ENCODE measurements at places on chromosomes 3 and 15.

- DNase-seq, result no peak
Observed at GRCh38 chr15:61327019-61327631, 98.0 kb upstream of the RORA start.

- no peak for DNase-seq
Observed at GRCh38 chr3:156725682-156726081, 51.3 kb downstream of the TIPARP start.

GRCh38 chr15:95296643-95297042 lies 1033.9 kb upstream of the NR2F2 start:
- DNase-seq, result no peak

DNA sequence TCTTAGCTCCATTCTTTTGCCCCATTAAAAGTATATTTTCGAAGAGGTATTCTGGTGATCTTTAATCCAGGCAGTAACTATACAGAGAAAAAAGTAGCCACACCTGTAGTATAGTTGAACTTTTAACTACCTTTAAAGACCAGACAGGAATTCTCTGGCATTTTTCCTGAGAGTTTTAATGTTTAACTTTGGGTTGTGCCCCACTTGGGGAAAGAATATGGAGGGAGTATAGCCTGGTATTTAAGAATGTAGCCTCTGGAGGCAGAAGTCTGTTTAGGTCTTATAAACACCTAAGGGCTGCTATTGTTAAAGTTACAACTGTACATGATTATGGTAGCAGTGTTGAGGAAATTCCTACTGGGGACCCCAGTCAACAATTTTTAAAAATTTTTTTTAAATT lies 19.3 kb downstream of the C3orf85 start:
- no peak for DNase-seq

- DNase-seq, result no peak
Observed at GRCh38 chr3:135181408-135181807, 386.3 kb downstream of the EPHB1 start.

GRCh38 chr3:106190296-106190695 lies 321.5 kb upstream of the CBLB start:
- no peak for DNase-seq

GRCh38 chr3:153897842-153898241 lies 223.3 kb upstream of the ARHGEF26 start:
- no peak for DNase-seq

GRCh38 chr3:133443649-133444422 lies 44.0 kb downstream of the BFSP2 start:
- no peak for DNase-seq

DNA sequence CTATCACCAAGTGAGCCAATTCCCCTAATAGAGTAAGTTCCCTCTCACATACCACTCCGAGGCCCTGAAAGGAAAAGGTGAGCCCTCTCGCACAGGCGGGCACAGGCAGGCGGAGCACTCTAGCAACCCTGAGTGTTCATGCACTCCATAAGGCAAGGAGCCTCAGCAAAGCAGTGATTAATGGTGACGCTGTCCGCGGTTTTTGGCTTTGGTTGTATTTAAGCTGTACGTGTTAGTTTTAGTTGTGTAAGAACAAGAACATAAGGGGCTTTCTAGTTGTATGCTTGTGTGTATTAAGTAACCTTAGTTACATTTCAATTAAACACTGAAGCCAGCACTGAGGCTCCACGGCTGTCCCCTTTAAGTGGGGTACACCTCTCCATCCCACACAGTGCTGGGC lies 33.1 kb downstream of the KLHL25 start:
- DNase-seq, result no peak

DNA sequence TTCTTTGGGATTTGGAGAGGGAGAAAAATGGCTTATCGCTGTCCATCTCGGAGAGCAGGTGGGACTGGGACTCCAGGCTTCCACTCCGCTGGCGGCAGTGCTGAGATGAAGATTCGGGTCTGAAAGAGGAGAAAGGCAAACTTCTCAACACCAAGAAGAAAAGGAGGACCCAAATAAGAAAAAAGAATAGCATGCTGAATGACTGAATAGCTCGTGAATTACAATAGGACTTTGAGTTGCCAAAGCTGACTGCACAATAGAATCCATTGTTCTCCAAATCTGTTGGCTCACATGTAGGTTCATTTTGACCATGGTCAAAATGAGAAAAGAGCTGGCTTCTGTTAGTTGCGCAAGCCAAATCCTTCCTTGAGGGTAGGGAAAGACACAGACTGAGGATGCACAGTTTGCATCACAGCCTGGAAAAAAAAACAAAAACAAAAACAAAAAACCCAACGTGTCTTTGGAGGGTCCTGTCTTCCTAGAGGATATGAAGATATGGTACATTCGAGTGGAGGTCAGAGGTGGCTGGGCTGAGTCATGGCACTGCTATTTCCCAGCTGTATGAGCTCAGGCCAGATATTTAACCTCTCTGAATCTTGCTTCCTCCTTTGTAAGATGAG lies 59.3 kb upstream of the LMOD3 start:
- no peak for DNase-seq

DNA sequence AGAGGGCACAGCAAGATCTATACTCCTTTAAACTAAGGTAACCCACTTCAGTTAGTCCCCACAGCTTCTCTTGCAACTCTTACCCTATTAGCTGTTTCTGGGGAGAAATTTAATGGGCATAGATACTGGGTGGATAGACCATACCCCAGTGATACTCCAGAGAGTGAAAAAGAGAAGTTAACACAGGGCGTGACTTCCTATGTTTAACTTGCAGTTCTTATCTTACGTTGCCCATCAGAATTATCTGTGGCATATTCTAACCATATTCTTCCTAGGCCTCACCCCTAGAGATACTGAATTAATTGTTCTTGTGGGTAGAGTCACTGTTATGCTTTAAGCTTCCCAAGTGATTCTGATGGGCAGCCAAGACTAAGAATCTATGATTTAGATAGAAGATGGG lies 485.4 kb upstream of the TPRG1 start:
- DNase-seq, result no peak

DNA sequence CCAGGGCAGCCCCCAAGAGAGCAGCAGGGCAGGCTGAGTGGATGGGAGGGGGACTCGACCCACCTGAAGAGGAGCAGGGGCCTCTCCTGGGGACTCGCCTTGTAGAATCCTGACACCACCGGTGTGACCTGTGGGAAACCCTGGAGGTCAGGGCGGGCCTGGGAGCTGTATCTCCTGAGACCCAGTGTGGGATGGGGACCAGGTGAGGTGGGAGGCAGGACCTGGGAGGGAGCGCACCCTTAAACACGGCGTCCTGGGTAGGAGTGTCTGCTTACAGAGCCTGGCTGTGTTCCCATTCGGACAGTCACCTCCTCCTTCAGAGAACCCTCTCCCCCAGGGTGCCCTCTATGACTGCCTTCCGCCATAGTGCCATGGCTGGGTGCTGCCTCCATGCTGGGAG lies 27.1 kb downstream of the C15orf39 start:
- DNase-seq, result no peak

DNA sequence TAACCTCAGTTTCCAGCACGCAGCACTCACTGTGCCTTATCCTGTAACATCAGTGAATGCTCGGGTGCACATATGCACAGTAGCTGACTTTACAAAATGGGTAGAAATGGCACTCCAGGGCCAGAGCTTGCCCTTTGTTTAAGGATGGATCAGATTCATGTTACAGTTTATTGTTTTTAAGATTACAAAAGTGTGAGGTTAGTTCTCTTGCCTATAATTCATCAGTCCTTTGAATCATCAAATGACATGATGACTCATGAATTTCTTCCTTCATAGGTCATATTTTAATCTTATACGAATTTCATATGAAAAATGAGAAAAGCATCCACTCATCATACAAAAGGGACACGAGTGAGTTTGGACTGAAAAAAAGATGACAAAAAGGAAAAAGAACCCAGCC lies 545.3 kb downstream of the GBE1 start:
- DNase-seq, result no peak

DNA sequence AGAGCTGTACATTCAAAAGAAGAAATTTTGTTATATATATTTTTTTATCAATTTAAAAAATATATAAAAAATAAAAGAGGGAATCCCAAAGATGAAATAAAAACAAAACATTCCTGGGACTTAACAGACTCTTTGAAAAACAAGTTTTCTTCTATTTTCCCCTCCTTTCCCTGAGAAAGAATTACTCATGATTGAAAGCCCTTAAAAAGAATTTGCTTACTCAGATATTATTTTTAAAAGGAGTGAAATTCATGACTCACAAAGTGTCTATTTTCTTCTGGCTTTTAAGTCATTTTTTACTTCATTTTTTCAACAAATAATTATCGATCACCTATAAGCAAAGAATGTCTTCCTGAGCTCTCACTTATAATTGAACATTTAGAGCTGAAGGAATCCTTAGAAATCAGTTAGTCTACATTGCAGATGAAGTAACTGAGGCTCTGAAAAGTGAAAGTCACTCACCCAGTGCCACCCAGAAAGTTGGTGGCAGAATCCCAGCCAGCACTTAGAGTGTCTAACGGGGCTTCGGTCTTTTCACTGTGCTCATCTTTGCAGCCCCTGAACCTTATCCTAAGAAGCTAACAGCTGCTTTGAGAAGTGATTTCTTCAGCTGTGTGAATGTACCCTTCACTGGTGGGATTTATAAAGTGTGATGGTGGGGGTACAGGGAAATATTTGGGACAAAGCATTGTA lies 42.5 kb upstream of the NUDT16 start:
- no peak for DNase-seq

- no peak for DNase-seq
Observed at GRCh38 chr15:43082509-43082908, 23.3 kb downstream of the UBR1 start.

GRCh38 chr15:96535148-96535547 lies 204.6 kb downstream of the NR2F2 start:
- no peak for DNase-seq

- no peak for DNase-seq
Observed at GRCh38 chr3:109784852-109785631, 447.7 kb upstream of the DPPA4 start.

DNA sequence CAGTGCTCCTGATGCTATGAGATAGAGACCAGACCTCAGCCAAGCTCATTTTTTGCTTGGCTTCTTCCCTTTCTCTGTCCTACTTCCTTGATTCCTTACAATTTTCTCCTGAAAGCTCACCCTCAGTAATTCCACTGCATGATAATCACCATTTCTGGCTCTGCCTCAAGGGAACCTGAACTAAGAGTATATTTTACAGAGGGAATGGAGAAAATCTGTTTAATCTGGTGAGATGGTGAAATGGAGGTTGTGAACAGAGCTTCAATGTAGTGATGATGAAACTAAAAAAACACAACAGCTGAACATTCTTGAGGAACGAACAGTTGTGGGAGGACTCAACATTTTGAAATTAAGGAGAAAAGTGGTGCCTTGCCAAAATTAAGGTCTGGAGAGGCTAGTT lies 16.3 kb downstream of the HHLA2 start:
- DNase-seq, result no peak

- no peak for DNase-seq
Observed at GRCh38 chr15:56234804-56235203, 8.9 kb downstream of the RFX7 start.

GRCh38 chr3:69410301-69410700 lies 24.4 kb upstream of the FRMD4B start:
- DNase-seq, result peak; percentile 14

DNA sequence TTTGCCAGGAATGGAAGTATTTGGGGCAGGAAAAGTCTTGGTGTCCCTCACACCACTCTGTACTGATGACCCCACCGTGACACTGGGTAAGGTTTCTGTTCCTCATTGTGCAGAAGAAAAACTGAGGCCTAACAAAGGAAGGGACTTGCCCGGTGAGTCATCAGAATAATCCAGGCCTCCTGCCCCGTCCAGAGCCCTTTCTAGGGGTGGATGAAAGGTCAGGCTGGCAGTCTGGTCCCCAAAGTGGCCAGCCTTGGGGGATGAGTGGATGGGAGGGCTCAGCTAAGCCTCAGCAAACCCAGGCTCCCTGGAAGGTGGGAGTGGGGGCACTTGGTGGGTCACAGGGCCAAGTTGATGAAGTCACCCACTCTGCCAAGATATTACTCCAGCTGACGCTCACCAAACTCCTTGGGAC lies 2.3 kb upstream of the DNAH1 start:
- DNase-seq, result no peak

- DNase-seq, result no peak
Observed at GRCh38 chr15:56798639-56799038, 65.3 kb upstream of the ZNF280D start.

- DNase-seq, result no peak
Observed at GRCh38 chr3:114879059-114880031, 267.7 kb downstream of the ZBTB20 start.

GRCh38 chr15:95742836-95743235 lies 587.7 kb upstream of the NR2F2 start:
- no peak for DNase-seq

DNA sequence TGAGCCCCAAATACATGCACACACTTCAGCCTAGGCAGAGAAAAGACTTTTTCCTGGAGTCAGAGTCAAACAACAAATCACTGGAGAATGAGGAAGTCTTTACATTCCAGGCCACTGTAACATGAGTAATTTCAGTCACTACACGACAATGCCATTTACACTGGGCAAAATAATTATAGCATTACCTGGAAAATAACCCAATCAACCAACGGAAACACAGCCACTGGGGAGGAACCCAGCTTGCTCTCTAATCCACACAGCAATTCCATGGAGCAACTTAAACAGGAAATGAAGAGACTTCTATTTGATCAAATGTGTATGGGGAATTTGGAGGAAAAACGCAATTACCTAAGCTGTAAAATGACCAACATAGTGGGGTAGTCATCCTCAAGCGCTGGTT lies 15.2 kb downstream of the FSTL1 start:
- DNase-seq, result no peak

DNA sequence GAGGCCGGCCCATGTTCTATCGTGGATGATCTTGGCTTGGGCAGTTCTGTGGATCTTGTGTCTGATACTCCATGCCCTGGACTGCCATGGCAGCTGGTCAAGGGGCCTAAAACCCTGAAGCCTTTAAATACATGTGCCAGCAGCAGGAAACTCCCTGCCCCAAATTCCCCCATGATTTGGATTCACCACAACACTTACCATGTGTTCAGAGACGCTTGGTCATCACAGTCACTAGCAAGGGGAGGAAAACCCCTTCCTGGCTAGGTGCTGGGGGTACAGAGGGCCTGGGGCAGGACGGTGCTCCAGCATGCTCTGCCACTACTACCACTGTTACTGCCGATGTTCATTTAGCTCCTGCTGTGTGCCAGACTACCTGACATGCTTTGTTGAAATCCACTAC lies 94.4 kb downstream of the DNAJB8 start:
- DNase-seq, result no peak

GRCh38 chr3:103173940-103174339 lies 739.1 kb downstream of the ZPLD1 start:
- no peak for DNase-seq

DNA sequence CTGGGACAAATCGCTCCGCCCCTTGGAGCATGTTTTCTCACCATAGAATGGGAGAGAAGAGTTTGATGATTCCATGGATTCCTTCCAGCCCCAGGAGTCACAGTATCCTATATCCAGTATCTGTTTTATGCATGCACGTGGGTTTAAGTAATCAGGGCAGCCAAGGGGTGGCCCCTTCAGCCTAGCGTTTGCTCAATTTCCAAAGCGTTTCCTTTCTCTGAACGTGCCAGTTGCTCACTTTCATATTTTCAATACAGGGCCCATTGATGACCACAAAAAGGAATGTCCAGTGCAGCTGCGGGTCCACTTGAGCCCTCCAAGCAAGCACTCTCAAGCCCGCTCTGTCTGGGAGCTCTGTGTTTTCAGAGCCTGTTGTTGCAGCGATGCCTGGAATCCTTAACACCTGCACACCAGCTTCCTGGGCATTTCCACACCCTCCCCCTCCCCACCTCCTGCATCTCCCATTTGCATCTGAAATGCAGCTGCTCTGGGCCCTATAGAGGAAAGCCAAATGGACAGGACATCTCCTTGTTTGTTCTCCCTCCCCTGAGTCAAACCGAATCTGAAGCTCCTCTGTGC lies 164.3 kb upstream of the LPP start:
- DNase-seq, result no peak

- no peak for DNase-seq
Observed at GRCh38 chr15:69478259-69478781, 25.7 kb downstream of the RPLP1 start.
